Umbilical cord (tissue), 2 donors: ENCODE measurements at places on chromosomes 12 and 14.

- peak; percentile 90 for DNase-seq
These were observed 117.9 kb upstream of the TMPO start for GRCh38 chr12:98397323-98398105.

DNA sequence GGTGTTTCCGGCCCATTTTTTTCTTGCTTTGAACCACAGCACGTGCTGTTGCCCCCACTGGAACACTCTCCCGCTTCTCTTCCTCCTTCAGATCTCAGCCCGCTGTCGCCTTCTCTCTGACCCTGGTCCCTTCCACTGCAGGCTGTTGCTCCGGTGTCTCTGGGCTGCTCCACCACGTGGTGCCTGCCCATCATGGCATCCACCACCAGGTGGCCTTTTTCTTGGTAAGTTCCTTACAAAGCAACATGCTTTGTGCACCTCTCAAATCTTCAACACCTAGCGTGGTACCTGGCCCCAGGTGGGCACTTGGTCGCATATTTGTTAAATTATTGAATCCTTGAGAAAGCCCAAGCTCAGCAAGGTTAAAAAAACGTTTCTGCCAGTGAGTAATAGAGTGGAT is 19.1 kb downstream of the TUNAR start:
- DNase-seq = no peak

DNA sequence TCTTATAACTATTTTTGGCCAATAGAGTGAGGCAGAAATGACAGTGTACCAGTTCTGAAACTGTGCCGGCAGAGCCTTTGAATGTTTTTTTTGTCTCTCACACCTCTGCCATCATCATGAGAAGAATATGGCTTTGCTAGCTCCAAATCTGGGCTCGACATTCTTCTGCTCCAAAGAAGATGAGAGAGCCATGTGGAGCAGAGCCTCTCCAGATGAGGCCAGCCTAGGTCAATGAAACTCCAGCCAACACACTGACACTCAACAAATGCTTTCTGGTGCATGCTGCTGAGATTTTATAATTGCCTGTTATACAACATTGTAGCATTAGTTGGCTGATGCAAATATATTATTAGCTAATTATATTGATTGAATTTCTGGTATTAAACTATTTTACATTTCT is 154.7 kb downstream of the SLC38A4 start:
- peak; percentile 8 for DNase-seq

DNA sequence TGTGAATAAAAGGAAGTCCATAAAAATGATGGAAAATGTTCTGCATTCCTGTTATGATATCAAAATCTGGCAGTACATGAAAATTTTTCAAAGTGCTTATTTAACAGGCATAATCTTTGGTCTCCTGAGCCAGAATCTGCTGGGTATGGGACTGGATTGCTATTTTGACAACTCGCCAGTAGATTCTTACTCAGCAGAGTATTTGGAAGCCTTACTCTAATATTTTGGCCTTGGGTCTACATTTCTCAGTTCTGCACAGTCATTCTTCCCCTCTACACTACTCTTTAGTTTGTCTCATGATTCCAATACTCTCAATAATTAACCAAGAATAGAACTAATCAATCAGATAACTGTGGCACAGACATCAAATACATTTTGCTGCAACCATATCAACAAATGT is 1.1 kb upstream of the SLCO1B1 start:
- no peak for DNase-seq

GRCh38 chr12:53299101-53299453 is 418 bp upstream of the MYG1 start:
- DNase-seq = peak; percentile 71

DNA sequence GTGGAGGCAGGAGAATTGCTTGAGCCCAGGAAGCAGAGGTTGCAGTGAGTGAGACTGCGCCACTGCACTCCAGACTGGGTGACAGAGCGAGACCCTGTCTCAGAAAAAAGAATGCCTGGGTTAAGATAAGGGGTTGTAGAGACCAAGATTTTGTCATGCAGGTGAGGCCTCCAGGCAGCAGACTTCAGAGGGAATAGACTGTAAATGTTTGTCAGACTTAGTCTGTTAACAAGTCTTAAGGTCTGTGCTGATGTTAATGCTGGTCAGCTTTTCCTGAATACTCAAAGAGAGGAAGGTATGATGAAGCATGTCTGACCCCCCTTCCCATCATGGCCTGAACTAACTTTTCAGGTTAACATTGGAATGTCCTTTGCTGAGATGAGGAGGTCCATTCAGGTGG is 83.0 kb upstream of the FUT8 start:
- DNase-seq = no peak

DNA sequence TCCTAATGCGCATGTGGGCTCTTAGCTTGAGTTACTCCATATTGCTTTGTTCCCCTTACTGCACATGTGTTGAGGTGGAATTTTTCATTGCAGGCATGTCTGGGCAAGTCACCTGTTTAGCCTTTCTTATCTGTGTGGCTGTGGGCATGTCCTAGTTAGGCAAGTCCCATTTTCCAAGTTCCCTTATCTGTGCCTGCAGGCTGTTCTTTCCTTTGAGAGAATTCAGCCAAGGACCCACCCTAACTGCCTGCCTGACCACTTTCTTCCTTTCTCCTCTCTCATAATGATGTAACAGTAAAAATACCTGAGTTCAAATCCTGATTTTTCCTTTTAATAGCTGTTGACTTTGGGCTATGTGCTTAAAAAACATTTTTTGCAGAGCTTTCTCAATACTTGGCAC is 870.6 kb downstream of the NRXN3 start:
- DNase-seq = no peak

GRCh38 chr12:95809000-95809680 is 18.6 kb upstream of the NTN4 start:
- DNase-seq = no peak

GRCh38 chr14:41505491-41505890 is 101.2 kb upstream of the LRFN5 start:
- DNase-seq = no peak
